NCI-H1694 (cell line): ENCODE measurements at places on chromosomes 2 and 18.
A peak's percentile ranks its signal among the peaks of the same experiment; 100 is the strongest.

GRCh38 chr2:73283545-73284295 lies 558 bp downstream of the FBXO41 start:
- DNase-seq = no peak

GRCh38 chr18:45518311-45519155 lies 96.7 kb upstream of the SLC14A2 start:
- no peak for DNase-seq

- no peak for DNase-seq
Measured at GRCh38 chr18:13067124-13067523, 76.0 kb downstream of the CEP192 start.

- no peak for DNase-seq
Measured at GRCh38 chr2:167191588-167191987, 303.3 kb downstream of the XIRP2 start.

DNA sequence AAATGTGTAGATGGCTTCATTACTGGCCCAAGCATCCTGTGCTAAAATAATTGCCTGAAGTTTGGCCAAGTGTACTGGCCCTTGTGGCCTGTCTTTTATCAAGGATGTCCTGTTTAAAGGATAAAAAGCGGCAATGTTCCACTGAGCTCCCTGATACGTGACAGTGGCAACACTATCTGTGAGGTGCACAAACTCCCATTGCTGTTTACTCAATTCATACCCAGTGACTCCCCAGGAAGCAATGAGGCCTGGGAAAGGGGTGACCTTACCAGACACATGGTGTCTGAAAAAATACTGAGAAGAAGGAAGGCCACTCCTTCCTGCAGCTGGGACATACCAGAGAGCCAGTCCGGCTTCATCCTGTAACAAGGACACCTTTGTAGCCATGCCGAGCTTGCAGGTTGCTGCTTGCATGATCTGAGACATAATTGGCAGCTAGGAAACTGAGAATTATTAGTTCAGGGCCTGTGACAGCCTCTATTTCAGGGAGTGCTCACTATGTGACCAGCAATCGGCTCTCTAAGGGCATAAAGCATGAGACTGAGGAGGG lies 198.5 kb upstream of the LRATD1 start:
- no peak for DNase-seq

GRCh38 chr2:44964752-44965236 lies 23.3 kb downstream of the SIX3 start:
- peak; percentile 90 for DNase-seq

- DNase-seq = no peak
Measured at GRCh38 chr2:144606466-144607095, 86.7 kb upstream of the ZEB2 start.

- DNase-seq = no peak
Measured at GRCh38 chr18:28412521-28412920, 235.6 kb upstream of the CDH2 start.

- DNase-seq = no peak
Measured at GRCh38 chr2:156675896-156676295, 239.7 kb downstream of the GPD2 start.

DNA sequence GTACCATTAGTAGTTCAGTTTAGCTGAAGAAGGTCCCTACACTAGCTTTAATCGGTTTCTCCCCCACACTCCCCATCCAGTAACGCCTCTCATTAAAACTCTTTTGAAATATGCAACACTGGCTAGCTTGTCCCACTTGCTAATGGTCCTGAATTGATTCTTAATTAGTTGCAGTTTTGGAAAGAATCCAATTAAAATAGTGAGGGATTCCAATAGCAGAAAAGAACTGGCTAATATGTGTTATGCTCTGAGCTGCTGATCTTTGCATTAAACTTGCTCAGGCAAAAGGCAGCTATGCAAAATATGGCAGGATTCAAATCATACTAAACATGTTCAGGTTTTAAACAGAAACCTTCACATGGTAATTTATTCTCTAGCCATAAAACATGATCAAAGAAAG lies 252.5 kb upstream of the HNRNPA3 start:
- no peak for DNase-seq

- DNase-seq = no peak
Measured at GRCh38 chr2:159982270-159982669, 80.1 kb downstream of the PLA2R1 start.

DNA sequence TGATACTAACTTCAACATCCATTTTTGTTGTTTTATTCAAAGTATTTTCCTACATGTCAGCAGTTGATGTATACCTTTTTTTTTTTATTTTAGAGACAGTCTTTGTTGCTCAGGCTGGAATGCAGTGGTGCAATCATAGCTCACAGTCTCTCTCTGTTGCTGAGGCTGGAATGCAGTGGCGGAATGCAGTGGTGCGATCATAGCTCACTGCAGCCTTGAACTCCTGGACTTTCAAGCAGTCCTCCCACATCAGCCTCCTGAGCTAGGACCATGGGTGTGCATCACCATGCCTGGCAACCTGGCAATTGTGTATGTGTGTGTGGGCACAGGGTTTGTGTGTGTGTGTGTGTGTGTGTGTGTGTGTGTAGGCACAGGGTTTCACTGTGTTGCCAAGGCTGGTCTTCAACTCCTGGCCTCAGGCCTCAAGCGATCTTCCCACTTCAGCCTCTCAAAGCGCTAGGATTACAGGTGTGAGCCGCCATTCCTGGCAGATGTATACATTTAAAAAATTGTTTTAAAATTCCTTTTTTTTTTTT lies 24.8 kb downstream of the SANBR start:
- DNase-seq = no peak

DNA sequence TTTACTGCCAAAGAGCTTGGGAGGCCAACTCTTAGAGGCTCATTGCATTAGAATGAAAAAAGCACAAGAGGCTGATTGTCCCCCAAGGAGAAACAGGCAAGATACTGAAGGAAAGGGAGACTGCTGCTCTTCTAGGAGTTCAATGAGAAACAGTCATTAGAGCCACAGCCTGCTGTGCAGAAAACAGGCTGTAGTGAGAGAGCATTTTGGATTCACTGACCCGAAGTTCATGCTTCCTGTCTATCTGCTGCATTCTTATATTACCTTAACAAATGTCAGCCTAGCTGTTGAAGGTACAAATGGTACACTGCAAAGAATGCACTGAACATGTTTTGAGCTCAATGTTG lies 423.3 kb downstream of the SETBP1 start:
- DNase-seq = no peak

DNA sequence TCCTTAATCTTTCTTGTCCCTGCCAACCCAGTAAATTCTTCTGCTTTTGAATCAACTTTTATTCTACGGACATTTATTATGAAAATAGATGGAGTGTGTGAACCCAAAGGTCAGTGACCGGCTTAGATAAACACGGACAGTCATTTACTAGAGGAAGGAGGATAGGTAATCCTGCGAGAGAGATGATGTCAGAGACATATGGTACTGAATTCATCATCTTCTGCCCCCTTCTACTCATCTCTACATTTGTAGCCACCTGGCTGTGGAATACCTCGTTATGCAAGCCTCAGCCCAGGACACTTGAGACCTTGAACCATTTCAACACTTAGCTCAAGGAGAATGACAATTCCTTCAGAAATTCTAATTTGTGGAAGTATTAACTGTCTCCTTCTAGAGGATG lies 443.6 kb downstream of the TDRD15 start:
- no peak for DNase-seq

GRCh38 chr2:56008661-56009431 lies 85.3 kb upstream of the EFEMP1 start:
- DNase-seq = peak; percentile 81

DNA sequence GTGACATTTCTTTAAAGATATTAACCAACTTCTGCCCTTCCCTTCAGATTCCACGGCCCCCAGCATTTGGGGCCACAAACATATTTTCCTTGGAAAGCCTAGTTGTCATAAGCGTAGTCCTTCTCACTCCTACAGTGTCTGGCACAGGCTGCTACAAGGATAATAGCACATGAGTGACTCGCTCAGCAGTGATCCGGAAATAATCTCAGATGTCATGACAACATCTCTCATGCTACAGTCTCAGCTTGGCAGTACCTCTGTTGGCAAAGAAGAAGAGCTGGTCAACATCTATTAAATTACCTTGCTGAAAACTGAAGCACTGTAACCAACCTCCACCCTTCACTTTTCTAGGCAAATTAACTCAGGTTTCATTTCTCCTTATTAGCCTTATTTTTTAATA lies 351.7 kb downstream of the RAD51AP2 start:
- no peak for DNase-seq

DNA sequence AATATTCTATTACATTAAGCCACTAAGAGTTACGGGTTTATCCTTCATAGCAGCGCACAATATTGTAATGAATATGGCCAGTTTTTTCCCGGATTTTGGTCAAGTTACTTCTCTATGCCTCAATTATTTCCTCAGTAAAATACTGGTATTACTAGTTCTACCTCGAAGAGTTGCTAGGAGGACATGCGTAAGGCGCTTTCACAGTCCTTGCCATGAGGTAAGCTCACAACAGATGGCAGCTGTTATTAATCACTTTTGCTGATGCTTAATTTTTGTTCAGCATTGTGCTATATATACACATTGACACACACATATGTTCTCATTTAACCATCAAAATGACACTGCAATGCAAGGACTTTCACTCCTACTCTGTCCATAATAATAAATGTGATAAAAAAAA lies 101.5 kb downstream of the SCG2 start:
- DNase-seq = peak; percentile 75
